ENCODE measurements at places on chromosomes 7 and 10.

DNA sequence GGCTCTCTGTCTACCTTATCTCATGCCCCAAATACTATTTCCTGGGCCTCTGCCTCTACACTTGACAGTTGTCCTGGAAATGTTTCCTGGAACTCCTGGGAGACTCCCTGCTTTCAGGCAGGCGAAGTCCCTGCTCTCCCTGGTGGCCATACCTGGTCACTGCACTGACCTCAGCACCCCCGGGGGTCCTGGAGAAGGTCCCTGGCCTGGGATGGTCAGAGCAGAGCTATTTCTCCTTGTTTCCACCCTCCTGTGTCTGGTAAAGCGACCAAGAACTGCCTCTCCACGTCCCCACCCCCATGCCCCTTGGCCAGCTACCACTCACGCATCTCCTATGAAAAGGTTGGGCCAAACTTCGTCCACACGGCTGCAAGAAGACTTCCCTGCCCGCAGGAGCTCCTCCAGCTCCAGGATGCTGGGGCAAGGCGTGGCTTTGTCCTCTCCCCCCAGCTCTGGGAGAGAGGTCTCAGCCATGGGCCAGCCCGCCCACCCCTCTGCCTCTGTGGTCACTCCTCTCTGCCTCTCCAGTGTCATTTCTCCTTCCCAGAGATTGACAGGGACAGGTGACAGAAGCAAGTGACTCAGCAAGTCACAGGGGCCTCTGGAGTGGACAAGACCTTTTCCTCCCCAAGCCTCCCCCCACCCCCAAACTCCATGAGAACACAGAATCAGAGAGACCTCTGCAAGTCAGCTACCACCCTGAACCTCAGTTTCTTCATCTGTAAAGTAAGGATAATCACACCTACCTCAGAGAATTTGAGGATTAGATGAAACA lies 2.6 kb upstream of the SAMD8 start:
- DNase-seq, result no peak

DNA sequence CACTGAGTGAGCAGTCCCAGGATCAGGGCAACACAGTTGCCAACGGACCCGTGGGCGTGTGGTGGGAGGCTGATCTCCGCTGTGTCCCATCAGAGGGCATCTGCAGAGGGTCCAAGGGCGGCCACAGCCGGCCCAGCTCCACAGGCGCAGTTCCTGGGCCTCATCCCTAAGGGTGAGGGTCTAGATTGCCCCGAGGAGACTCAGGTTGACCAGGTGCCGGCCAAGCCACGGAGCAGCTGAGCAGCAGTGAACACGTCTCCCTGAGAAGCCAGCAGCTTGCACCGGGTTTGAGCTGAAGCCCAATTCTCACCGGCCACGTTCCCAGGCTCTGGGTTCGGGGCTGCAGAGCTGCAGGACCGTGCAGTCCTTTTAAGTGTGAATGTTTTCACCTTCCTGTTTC lies 58.8 kb upstream of the ADGRA1 start:
- peak; percentile 68 for DNase-seq

GRCh38 chr10:67087135-67087425 lies 161.2 kb downstream of the LRRTM3 start:
- DNase-seq, result no peak

DNA sequence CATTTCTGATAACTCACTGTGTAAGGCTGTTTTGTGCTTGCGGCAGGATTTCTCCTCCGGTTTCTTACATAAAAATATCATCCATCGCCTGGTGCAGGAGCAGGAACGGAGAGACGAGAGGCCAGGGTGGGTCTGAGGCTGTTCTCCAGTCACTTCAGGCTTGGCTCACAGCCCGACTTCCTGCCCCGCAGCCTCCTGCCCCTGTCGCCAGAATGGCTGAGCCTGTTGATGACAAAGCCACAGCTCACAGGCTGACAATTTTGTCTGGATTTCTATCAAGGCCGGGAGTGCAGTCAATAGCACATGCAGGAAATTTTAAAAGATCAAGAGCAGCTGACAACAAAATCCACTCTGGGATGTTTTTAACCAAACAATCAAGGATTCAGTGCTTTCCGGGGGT lies 229.7 kb upstream of the ZNF32 start:
- DNase-seq, result no peak

DNA sequence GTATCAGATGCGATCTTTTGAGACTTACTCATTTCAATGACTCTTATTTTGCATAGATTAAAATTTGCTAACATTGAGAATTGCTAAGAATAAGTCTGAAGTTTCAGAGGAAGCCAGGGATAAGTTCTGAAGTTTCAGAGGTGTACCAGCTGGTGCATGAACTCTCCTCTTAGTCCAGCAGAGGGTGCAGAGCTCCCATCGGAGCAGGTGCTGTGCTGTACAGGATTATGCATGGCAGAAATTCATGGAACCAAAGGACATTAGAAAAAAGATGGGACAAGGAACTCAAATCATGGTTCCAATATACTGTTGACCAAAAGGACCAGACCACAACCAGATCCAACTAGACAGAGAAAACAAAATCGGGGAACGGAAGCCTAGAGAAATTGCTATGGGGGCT lies 41.9 kb downstream of the MGAM2 start:
- DNase-seq, result no peak
